NCI-H2081 (cell line): ENCODE measurements at places on chromosomes 1 and 21.

DNA sequence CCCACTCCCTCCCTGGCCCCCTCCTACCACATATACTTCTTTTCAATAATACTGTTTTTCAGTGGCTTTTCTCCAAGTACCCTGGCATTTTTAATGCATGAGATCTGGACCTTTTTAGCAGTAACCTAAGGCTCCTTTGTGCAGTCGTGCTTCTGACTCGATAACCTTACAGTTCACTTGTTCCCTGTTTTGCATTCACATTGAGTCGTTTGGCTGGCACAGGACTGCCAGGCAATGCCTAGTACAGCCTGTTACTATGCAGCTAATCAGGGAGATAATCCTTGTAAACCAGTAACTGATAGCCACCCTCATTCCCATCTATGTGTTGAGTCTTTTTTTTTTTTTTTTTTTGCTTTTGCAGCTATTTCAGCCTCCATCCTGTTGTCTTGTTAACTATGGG lies 3.7 kb downstream of the ATP1B1 start:
- no peak for DNase-seq

GRCh38 chr1:119004781-119005180 lies 16.6 kb upstream of the TBX15 start:
- no peak for DNase-seq

- no peak for DNase-seq
Measured at GRCh38 chr1:235060607-235061470, 67.8 kb downstream of the TOMM20 start.

DNA sequence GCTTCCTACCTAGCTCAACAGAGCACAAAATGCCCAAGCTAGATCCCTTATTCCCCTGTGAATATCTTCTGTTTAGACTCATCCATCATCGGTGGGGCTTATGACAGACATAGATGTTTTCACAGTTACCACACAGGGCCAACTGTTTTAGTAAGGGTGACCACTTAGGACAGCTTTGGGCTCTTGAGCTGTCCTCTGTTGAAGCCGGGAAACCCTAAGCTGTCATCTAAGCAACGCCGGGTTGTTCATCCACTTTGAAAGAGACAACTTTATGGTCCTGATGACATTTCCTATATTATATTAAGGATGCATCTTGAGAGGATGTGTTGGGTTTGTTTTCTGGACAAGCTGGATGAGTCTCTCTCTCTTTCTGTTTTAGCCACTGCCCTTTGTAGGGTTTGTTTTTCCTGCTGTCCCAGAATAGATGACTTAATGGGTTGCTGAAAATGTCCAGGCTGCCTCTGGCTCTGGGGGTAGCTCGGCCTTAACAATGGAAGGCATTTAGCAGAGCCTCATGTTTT lies 110.5 kb upstream of the UBE2U start:
- DNase-seq = no peak

DNA sequence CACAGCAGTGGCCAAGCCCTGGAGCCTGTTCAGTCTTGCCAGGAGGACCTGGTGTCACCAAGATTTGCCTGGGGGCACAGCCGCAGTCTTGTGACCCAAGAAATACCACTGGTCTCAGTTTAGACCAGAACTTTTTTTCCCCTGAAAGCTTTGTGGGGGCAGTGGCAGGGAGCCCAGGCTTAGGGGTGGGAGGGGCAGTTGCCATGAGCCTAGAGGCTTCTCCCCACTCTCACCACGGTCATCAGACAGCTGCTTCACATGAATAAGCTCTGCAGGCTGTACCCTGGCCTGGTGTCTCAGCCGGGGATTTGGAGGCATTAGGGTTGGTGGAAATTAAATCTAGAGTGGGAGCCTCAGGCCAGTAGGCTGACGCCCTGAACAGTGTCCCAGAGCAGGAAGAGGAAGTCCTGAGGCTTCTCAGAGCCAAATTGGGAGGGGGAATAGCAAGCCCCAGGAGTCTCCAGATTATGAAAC lies 73.7 kb downstream of the SLC16A1 start:
- DNase-seq = no peak

DNA sequence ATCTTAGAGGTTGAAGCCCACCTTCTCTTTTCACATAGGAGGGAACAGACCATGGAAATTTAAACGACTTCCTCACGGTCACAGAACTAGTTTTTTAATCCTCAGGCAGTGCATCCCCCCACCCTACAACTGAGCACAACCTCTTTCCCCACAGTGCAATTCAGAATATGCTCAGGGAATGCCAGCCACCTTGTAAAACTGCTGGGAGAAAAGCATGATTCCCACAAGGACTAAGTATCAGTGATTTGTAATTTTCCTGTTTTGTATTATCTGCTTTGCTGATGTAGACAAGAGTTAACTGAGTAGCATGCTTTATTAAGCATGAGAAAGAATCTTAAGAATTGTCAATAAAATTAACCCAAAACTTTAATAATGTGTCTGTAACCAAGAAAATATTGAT lies 23.8 kb downstream of the TMEM50A start:
- DNase-seq = no peak

GRCh38 chr1:98653123-98653522 lies 8.4 kb upstream of the SNX7 start:
- no peak for DNase-seq

GRCh38 chr1:154791292-154792166 lies 78.6 kb downstream of the KCNN3 start:
- DNase-seq = no peak

DNA sequence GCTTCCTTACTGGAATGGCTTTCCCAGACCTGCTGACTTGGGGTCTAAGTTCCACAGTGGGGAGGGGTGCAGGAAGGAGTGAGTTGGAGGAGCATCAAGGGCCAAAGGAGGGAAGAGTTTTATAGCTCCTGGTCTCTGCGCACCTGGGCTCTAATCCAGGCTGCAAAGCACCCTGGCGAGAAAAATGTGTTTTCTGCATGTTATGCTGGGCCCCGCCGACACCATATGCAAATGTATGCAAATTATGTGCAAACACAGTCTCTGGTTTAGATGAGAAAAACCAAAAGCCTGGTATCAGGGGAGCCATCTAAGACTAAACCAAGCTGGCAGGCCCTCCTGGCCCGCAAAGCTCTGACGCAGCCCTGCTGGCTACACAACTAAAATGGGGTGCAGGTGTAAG lies 95.0 kb downstream of the VWA5B1 start:
- DNase-seq = no peak

DNA sequence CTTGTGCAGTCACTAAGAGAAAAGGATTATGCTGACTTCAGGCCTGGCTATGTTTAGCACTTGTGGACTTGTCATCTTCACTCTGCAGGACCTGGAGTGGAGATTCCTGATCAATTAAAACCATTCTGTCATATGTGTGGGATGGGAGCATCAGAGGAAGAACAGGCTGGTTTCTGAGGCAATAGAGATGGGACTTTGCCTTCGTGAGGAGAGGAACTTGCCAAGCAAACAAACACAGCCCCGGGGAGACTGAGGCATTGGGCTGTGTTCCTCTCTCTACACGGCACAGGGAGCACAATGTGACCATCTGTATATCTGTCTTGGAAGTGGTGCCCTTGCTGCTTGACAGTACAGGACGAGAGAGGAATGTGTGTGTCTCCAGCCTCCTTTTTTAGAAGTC lies 23.1 kb downstream of the VASH2 start:
- no peak for DNase-seq

DNA sequence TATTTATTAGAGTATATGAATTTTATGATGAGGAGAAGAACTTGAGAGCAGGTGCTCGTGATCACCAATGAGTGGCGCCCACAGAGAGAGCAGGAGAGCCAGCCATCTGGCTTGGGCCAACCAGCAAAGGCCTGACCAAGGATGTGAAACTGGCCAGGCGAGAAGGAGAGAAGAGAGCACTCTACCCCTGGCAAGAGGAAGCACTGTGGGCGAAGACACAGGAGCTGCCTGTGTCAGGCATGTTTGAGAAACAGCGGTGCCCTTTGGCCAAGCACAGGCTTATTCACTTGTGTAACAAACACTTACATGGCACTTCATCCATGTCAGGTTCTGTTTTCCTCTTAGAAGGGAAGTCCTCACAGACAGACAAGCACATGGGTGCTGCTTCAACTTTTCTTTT lies 4.2 kb upstream of the SIPA1L2 start:
- no peak for DNase-seq

- no peak for DNase-seq
Measured at GRCh38 chr1:218616681-218617080, 271.5 kb downstream of the TGFB2 start.

DNA sequence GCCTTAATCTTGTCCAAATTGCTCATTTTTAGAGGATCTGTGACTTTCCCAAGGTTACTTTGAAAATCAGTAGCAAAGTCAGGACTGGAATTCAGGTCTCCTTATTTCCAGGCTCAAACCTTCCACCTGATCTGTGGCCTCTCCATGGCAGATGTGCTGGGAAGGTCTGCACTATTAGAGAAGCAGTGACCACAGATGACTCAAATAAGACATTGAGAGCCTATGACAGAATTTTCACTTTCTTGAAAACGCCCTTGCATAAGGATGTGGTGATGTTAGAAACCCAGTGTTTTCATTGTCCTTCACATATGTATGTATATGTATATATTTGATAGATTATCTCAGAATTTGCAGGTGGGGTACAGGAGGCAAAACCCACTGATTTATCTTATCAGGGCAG lies 45.3 kb downstream of the TTC39A start:
- DNase-seq = no peak

DNA sequence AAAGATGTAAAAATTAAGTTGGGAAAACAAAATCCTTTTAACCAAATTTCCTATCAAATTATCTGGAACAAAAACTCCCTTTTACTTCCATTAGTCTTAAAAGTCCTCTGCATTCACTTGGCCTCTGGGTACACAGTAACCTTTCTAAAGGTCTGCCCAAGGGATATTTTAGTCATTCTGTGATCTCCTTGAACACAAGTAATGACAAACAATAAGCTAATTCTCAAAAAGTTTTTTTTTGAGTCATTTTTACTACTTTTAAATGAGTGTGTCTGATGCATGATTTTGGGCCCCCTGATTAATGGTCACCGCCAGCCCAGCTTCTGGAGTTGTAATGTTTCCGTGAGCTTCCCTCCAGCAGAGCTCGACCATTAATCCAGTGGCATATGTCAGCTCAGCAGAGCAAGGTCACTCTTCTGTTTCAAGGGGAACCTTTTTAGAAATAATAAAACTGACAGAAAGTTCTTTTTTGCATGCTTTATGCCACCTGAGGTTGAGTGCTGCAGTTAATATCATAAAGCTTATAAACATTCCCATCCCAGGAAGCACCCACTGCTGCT lies 14.3 kb downstream of the SAMSN1 start:
- no peak for DNase-seq

- peak; percentile 65 for DNase-seq
Measured at GRCh38 chr1:11838349-11839272, 9.0 kb downstream of the NPPA start.

DNA sequence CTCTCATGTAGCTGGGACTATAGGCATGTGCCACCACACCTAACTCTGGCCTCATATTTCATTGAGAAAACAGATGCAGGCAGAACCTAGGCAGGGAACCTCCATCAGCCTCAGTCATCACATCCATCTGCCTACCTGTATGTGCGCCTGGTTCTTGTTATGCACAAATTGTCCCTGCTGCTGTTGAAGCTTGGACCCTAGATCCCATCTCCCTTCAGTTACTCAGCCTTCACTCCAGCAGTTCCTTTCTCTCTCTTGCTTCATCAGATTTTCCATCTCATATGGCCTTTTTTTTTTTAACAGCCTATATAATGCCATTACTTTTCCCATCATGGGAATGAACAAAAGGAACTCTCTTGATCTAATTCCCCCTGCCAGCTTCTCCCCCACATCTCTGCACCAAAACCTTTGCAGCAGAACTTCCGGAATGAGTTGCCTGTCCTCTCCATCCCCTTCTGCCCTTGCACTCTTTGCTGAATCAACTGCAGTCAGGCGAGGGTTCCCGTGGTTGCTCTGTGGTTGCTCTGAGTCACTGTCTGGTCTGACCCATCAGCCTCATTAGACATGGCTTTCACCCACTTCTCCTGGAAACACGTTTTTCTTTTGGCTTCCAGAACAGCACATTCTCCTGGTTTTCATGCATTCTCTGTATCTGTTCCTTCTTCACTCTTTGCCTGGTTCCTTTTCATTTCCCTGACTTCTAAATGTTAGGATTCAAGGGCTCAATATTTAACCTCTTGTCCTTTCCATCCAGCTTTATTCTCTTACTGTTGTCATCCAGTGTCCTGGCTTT lies 41.5 kb downstream of the UBE4B start:
- no peak for DNase-seq
